Osteoblast (primary cell): ENCODE measurements at places on chromosomes 7 and 10.
A peak's percentile ranks its signal among the peaks of the same experiment; 100 is the strongest.

GRCh38 chr7:134744569-134744968 lies 34.9 kb upstream of the CALD1 start:
- H3K27ac ChIP-seq = no peak overlapping the region
- H3K36me3 ChIP-seq = no peaks in the 10 kb centered on the region
- peaks cover 43% of the 10 kb centered on the region for H3K4me1 ChIP-seq
- no peak for DNase-seq

GRCh38 chr7:31368620-31369019 lies 28.1 kb upstream of the NEUROD6 start:
- H3K36me3 ChIP-seq = no peaks in the 10 kb centered on the region
- H3K4me3 ChIP-seq = no peak overlapping the region
- H3K27ac ChIP-seq = no peak overlapping the region
- no peaks in the 10 kb centered on the region for H3K27me3 ChIP-seq
- no peak for DNase-seq
- no peaks in the 10 kb centered on the region for H3K4me1 ChIP-seq

- DNase-seq = peak; percentile 49
- H3K4me1 ChIP-seq = peaks cover 6% of the 10 kb centered on the region
- H3K4me3 ChIP-seq = no peak overlapping the region
- H3K36me3 ChIP-seq = no peaks in the 10 kb centered on the region
Observed at GRCh38 chr7:143368387-143368786, 5.9 kb upstream of the FAM131B start.

- H3K27me3 ChIP-seq = no peaks in the 10 kb centered on the region
- H3K4me1 ChIP-seq = peaks cover 33% of the 10 kb centered on the region
- H3K36me3 ChIP-seq = no peaks in the 10 kb centered on the region
Observed at GRCh38 chr10:35379226-35380137, 43.2 kb downstream of the CCNY start.

DNA sequence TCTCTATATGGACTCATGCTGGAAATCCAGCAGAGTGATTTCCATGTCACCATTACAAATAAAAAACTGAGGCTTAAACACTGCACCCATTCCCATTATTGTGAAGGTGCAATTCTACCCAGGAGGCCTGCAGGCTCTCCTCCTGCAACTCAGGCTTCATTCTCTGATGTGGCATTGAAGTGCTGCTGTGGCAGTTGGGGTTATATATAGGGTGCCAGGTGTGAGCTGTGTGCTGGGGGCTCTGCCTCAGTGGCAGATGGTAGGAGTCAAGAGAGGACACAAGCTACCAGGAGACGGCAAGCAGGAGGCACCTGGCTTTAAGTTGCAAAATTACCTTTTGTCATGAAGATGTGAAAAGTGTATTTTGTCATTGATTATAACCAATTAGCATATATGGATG lies 21.3 kb downstream of the ZNF107 start:
- H3K27me3 ChIP-seq = no peaks in the 10 kb centered on the region
- no peak for DNase-seq
- no peak overlapping the region for H3K27ac ChIP-seq
- H3K4me3 ChIP-seq = no peak overlapping the region

DNA sequence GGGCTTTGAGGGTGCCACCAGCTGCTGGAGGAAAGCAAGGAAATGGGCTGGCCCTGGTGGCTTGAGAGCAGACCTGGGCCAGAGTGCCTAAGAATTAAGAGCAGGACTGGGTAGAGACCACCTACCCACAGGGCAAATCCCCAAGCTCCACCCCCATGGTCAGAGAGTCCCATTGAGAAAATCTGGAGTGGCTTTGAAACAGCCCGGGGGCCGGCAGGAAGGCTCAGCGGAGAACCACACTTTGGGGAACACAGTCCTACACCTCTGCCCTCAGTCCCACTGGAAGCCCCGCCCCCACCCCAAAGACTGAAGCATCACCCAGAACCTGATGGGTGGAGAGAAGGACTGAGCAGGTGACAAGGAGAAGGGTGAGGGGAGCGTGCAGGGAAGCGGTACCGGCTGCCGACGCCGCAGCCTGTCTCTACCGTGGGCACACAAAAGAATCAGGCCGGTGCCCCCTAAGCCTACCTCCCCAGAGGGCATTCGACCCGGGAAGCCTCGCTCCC lies 3.6 kb downstream of the SMARCD3 start:
- no peaks in the 10 kb centered on the region for H3K27me3 ChIP-seq
- peaks cover 32% of the 10 kb centered on the region for H3K36me3 ChIP-seq
- peaks cover 39% of the 10 kb centered on the region for H3K4me1 ChIP-seq
- no peak overlapping the region for H3K27ac ChIP-seq
